ENCODE measurements at places on chromosomes 5 and 9. TPM values are rescaled to one million over a fixed set of nuclear protein-coding genes. Genes with fewer than 3 reads are reported as not detected.

FAM153A gene
- polyA plus RNA-seq, result 0.12 TPM

PCA3 gene
- polyA plus RNA-seq, result 1.3 TPM

LCN2 gene
- 1.2 TPM for polyA plus RNA-seq

SPARC gene
- 2,190 TPM for polyA plus RNA-seq

SNX24 gene
- polyA plus RNA-seq, result 26.1 TPM

FOXD4L4 gene
- polyA plus RNA-seq, result 0.07 TPM

NR6A1 gene
- 1.0 TPM for polyA plus RNA-seq

DNA sequence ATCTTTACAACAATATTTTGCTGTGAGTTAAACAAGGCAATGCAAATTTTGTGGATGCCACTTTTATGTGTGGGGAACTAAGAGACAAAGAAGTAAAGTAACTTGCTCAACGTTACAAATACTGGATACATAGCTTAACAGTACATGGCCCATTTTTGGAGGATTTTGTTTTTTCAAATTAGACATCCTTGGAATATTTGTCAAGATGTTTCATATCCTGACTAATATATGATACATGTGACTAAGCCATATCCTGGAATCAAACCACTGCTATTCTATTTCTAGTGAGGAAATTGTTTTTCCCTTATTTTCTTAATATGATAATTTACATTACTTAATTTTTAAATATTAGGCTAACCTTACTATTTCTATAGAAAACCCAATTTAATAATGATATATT lies 529.8 kb downstream of the DMRTA1 start:
- DNase-seq, result no peak

DNA sequence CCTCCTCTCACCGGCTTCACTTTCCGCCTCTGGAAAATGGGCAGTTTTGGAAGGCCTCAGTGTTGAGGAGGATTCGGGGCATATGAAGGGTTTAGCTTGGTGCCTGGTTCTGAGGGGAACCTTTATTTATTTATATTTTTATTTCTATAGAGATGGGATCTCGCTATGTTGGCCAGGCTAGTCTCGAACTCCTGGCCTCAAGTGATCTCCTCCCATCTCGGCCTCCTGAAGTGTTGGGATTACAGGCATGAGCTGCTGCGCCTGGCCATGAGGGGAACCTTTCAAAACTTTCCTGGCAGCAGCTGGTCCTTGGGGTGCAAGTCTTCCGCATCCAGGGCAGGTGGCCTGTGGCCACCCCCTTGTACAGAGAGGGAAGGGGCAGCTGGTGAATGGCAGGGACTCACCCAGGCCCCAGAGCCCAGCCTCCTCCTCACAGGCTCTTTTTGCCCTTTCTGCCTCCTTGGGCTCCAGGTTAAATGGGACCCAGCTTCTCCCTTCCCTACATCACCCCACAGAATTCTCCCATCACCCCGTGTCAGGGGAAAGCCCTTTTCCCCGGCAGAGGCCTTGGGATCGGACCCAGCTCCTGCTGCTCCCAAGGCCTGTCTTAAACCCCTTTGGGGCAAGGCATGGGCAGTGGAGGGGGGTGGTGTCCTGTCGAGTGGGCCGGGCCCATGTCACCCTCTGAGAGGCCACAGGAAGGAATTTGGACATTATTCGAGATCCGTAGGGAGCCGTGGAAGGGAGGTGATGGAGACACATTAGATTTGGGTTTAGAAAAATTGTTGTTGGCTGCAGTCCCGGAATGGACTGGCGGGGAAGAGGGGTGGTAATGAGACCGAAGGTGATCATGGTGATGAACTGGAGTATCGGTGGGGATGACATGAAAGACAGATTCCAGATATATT lies 5.9 kb downstream of the NCS1 start:
- DNase-seq, result no peak

DNA sequence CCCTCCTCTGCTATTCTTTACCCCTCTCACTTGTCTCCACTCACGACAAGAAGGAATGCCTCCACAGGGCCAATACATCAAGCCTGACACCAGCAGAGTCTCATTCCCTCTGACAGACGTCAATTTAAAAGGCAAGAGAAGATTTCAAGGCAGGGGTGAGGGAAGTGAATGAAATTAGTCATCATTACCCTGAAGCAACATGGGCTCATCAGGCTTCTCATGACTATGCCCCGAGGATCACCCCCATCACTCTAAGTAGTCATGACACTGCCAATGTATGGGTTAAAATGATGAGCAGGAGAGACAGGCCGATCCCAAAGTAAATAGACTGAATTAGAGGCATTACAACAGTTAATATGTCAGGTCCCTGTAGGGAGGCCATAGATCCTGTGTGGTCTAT lies 504.4 kb downstream of the TLE4 start:
- DNase-seq, result no peak

DNA sequence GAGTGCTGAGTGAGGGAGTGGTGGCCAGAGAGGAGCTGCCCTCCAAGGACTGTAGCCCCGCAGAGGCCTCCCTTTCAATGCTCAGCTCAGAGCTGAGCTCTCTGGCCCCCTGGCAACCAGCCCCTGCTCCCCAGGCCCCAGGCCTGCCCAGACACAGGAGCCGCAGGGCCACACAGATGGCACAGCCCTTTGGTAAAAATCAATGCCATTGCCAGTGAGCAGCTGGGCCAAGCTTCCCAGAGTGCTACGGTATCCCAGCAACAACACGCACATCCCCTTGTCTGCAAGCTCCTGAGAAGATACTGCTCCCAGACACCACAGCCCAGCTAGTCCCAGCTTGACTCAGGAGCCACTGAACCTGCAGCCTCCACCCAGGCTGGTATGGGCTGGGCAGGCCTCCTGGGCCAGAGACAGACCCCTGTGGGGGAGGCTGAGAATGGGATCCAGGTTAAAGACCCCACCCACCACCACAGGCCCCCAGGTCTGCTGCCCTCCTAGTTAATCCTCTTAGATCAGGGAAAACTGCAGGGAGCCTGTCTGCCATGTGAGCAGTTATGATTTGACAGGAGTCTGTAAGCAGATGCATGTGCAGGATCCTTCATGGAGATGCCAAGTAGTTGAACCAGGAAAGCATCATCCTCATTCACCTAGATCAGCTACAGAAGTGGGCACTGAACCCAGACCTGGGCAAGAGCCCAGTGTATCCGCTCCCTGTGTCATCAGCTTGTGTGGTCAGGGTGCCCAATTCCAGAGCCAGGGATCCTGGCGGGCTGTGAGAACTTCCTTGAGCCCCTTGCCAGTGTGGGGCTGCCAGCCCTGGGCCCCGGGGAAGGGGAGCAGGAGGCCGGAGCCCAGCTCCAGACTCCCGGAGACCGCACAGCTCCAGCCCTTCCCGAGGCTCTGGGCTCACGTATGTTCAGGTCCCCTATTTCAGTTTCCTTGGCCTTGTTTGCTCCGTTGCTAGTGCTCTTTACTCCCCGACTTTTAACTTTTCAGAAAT lies 26.7 kb upstream of the ADAMTS2 start:
- DNase-seq, result no peak

DNA sequence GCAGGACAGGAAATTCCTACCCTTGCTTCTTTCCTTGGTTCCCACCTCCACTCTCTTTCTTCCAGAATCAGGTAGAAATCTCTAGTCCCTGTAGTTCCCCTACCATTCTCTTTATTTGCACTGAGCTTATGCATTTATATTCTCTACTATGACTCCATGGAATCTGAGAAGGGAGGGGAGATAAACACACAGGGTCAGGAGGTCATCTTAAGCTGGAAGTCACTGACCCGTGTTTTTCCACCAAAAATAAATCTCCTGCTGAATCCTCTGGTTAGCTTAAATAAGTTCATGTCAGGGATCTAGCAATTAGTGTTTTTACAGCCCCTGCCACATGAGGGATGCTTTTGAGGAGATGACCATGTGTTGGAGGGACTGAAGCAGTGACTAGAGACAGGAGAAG lies 3.7 kb downstream of the ACTL7B start:
- DNase-seq, result peak; percentile 24

DNA sequence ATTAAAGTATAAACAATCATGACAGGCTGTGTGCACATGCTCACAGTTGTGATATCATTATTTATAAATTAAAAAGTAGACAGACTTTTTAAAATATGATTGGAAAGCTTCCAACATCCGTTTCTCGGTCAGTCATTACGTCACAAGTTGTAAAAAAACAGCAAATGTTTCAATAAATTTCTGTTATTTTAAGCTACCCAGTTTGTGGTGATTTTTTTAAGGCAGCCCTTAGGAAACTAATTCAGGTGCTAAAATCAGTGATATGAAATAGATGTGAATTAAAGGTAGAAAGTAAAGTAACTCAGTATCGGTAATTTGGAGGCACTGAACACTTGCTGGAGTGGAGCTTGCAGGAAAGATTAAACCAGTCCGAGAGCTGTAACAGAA lies 1.2 kb downstream of the CCNH start:
- no peak for DNase-seq

DNA sequence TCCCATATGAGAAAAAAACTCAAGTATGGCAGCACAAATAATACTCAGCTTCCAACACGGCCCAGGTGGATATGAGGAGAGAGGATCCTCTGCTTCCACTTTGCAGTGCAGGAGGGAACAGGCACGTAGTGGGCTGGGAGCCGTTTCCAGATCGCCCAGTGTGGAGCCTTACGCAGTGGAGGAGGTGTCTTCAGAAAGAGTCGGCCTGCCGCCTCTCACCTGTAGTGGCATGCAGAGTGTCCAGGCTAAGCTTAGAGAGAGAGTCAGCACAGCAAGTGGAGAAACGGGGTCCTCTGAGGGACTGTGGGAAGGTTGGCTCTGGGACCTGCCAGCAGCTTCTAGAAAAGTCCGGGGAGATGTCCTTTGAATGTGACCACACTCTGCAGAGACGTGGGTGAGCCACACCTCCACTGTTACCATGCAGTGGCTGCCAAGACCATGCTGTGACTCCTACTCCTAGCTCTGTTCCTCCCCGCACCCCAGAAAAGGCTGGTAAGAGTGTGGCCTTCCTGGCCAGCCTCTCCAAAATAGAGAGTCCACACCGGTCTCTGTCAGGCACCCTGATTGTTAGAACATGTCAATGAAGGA lies 3.5 kb upstream of the SEMA4D start:
- DNase-seq, result no peak

- DNase-seq, result no peak
Observed at GRCh38 chr5:17832949-17833745, 198.9 kb downstream of the TAF11L14 start.

GRCh38 chr9:81083854-81084512 lies 605.4 kb downstream of the TLE1 start:
- no peak for DNase-seq

DNA sequence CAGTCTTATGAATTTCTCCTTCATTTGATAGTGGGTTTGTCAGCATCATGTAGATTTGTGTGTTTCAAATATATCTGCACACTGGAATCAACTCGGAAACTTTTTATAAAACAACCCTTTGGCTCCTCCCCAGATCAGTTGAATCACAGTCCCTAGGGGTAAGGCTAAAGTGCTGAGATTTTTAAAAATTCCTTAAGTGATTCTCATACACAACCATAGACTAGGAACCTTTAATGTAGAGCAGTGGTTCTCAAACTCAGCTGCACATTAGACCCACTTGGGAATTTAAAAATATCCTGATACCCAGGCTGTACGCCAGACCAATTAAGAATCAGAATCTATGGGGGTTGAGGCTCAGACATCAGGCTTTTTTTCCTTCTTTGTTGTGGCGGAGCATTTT lies 17.5 kb upstream of the JAK2 start:
- no peak for DNase-seq

GRCh38 chr5:107388141-107388861 lies 282.4 kb downstream of the EFNA5 start:
- no peak for DNase-seq

- no peak for DNase-seq
Observed at GRCh38 chr5:61465066-61465465, 133.0 kb downstream of the ZSWIM6 start.

GRCh38 chr5:68007451-68007850 lies 208.1 kb upstream of the PIK3R1 start:
- no peak for DNase-seq

DNA sequence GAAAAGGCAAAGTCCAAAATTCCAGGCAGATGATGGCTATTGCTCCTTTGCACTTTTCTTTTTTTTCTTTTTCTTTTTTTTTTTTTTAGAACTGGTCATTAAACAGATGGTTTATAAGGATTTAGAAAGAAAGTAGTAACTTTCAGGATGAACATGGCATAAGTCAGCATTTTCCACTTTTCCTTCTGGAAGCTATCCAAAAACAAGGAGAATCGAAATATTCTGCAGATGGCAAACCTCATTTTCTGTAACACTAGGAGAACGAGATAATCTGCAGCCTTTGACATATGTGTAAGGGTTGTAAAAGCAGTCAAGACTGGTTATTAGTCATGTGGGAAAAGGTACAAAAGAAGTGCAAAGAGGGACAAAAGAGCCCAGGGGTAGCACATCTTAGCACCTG lies 69.1 kb upstream of the PUM3 start:
- DNase-seq, result no peak

GRCh38 chr9:18771011-18771410 lies 262.0 kb downstream of the SAXO1 start:
- DNase-seq, result no peak

DNA sequence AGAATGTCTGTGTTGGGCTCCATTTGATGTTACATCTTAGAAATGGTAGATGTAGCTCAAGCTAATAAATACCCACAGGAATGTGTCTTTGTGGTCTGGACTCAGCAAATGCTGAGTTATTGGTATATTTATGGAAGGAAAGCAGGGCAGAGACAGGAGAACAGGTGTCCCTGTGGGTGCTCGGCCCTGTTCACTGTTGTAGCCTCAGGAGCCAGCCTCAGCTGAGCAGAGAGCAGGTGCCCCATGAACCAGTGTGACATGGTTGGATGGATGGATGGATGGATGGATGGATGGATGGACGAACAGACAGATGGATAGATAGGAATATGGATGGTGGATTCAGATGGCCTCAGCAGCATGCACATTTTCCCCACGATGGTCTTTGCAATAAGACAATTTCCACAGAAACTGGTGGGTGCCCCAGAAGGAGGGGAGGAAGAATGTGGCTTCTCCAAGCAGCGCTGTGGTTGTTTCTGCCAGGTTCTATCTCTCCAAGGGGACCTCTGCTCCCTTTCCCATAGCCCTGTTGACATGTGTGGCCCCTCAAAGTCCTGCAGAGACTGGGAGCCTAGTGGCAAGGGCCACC lies 8.2 kb upstream of the IRF1 start:
- no peak for DNase-seq

DNA sequence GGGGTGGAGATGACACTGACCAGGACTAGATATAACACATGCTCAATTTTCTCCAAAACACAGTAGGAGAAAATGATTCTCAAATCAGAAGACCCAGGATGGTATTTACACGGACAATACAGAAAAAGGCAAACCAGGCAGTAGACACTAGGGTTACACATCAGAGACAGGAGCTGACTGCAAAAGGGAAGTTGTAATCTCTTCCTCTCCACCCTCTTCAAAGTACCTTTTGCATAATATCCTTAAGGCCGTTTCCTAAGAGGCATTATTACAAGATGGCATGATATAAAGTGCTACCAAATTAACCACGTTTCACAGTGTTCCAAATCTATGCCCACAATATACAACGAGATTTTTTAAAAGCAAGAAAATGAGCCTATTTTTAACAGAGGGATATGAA lies 39.2 kb downstream of the YIPF5 start:
- no peak for DNase-seq

DNA sequence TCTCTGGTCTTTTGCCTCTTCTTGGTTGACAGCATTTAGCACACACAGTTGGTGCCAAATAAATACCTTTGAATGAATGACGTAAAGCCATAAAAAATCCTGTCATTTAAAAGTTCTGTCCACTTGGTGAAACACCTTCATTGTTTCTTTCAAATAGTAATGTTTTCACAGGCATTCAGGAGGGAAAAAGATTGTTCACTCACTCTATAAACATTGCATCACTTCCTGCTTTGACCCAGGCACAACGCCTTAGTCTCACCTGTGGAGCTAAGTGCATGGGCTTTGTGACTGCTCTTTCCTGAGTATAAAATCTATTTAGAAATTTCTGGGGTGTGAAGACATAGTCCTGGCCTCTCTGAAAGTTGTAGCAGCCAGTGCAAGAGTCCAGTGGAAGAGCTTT lies 88.9 kb upstream of the CXCL14 start:
- DNase-seq, result no peak

All from renal pelvis (tissue), 12 donors.